ENCODE measurements at places on chromosomes 13 and 19.

- no peak for DNase-seq
Observed at GRCh38 chr19:3477951-3478350, 2.4 kb downstream of the SMIM24 start.

DNA sequence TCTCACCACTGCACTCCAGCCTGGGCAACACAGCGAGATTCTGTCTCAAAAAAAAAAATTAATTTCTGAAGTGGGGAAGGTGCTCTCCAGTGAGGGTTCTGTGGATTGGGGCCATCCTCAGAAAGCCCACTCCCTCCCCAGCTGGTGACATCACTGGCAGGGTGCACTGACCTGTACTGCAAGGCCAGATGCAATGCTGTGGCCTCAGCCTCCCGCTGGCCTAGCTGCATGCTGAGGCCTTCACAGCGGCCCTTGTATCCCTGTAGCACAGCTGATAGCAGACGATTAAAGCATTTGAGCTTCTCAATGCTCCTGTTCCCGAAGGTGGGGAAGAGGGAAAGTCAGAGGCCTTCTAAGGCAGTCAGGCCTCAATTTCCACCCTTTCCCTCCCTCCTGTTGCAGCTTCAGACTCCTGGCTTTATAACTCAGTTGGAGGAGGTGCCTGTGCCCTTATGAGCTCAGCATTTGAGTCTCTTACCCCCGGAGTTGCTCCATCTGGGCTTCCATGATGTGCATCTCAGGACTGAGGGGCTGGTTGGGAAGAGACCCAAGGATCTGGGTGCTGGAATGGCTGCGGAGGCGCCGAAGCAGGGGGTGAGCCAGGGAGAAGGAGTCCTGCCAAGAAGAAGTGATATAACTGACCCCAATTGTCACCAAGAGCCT lies 5.3 kb downstream of the USHBP1 start:
- DNase-seq: no peak

GRCh38 chr19:17329366-17330261 lies 5.0 kb downstream of the ANO8 start:
- DNase-seq: no peak

DNA sequence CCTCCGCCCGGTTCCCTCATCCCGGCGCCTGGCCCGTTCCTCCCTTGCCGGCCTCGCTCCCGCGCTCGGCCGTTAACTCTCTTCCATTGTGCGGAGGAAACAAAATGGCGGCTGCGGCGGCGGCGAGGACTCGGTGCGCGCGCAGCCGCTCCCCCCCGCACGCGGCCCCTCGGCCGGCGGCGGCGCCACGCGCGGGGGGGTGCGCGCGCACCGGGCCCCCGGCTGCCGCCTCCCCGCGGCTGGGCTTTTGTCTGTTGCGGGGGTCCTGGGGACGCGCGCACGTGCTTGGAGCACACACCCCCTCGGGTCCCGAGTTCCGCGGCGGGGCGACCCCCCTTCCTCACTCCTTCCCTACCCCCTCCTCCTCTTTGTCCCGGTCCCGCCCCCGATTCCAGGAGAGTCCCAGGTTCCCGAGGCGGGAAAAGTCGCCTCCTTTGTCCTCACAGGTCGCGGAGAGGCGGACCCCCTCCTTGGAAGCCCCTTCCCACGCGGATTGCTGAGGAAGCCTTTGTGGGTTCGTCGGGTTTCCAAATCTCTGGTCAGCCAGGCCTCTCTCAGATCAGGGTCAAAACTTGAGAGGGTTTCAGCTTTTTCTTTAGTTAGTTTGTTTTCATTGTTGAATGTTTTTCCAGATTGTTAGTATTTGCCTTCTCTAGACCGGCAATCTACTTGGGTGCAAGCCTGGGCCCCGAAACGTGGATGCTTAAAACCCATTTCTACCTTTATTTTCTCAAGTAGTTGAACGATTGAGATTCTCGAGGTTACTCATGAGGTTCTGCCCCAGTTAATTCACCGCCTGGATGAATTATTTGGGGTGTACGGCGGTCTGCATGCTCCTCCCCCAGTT lies 687 bp downstream of the ILF3 start:
- DNase-seq: no peak

DNA sequence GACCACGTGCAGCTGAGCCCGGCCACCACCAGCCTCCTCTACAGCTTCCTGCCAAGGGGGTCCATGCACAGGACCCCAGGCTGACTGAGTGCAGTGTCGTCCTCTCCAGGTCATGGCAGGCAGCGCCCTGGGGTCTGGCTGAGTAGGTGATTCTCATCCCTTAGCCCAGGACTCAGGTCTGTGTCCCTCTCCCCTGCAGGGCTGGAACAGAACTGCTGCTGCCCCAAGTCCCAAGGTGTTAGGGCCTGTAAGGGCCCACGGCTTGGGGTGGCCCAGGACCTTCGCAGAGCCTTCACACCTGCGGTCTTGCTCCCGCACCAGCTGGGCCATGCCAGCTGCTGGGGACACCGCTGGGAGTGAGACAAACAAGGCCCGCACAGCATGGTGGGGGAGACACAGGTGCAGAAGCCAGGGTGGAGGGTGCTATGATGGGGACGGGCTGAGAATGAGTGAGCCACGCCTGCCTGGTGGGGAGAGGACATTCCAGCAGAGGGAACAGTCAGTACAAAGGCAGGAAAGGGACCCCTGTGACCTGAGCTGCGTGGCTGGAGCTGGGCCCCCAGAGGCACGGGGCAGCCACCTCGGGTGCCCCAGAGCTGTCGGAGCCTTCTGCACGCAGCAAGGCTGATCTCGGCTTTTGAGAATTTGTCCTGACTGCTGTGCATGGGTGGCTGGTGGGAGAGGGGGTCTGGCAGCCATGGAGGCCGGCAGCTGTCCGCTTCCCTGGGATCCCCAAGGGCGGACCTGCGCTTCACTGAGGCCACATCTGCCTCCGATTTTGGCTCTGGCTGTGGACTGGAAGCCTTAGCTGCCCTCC lies 11.9 kb downstream of the PLEKHF1 start:
- DNase-seq: no peak

DNA sequence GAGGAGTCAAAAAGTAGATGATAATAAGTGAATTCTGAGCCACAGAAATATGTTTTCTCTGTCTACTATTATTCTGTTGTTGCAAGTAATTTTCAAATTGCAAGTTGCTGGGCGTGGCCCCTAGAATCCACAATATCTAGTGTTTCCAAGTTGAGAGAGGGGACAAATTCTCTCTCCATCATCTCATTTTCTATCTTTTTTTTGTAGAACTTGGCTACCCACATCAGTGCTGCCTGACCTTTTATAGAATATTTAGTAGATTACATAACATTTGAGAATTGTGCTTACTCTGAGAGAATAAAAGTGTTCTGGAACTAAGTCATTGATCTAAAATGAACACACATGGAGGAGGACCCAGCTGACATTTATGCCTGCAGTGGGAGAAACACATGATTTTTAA lies 110.9 kb upstream of the CSNK1A1L start:
- no peak for DNase-seq

DNA sequence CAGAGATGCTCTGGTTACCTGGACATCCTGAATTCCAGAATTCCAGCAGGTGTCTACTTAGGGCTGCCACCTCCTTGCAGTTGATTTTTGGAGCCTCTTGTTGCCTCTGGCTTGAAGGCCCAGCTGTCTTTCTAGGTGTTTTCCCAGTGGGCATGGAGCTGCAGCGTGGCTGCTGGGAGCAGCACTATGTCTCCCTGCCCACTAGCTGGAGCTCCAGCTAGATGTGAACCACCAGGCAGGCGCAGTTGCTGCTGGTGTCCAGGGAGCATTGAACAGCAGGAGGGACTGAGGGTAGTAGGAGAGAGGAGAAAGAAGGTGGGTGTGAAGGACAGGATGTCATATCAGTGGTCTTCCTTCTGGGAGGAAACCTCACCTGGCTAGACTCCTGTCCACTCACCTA lies 9.9 kb upstream of the SELENOW start:
- no peak for DNase-seq

GRCh38 chr13:22112956-22113745 lies 442.3 kb downstream of the FGF9 start:
- no peak for DNase-seq

GRCh38 chr13:21149568-21149967 lies 26.8 kb downstream of the SKA3 start:
- DNase-seq: no peak
